ENCODE measurements at places on chromosomes 2 and 18.

DNA sequence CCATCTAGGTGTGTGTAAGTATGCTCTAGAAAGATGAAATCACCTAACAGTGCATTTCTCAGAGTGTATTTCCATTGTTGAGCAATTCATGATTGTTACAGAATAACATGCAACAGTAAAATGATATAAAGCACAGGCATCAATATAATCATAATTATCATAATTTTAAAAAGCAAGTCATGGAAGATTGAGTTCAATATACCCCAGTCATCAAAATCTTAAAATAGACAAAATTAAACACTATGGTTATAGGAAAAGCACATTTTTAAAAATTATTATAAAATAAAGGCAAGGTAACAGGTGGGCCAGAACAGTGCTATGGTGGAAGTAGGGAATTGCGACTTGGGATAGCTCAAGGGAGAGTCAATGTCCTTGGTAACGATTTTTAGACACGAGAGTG is 555.4 kb upstream of the VRK2 start:
- no peak for DNase-seq

- peak; percentile 79 for DNase-seq
Measured at GRCh38 chr2:215540658-215541057, 104.8 kb upstream of the FN1 start.

DNA sequence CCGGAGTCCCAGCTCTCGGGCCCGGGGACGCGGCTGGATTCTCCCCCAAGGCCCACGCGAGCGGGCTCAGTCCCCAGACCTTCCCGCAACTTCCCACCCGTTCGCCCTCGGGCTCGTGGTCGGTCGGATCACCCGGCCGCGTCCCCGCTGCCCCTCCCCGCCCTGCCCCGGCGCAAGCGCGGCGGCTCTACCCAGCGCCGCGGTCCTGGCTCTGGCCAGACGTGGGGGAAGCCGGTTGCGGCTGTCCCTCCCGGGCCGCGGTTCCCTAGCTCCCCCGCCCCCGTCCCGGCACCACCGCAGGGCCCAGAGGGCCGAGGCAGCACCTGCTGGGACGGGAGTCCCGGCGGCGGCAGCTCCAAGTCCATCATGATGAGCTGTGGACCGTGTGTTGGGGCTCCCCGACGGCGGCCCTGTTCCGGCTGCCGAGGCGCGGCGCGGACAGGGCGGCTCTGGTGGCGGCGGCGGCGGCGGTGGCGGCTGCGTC is 276 bp downstream of the NFE2L2 start:
- DNase-seq: peak; percentile 56

- no peak for DNase-seq
Measured at GRCh38 chr2:69531186-69531585, 94.0 kb upstream of the NFU1 start.

GRCh38 chr2:33265584-33266338 is 210.7 kb upstream of the RASGRP3 start:
- peak; percentile 33 for DNase-seq

DNA sequence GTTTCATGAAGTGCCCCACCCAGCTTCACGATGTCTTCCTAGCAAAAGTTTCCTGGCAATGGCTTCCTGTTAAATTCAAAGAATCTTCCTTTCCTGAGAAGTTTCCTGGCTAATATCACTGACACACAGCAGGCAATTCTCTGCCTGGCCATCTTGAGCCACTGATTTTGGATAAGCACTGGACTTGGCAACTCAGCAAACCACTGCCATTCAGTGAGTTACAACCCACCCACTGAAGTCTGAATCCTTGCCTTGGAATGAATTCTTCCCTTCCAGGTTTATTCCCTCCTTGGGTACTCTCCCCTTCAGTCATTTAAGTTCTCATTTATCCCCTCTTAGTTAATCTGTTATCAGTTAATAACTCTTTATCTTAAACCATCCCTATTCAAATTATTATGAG is 426.0 kb downstream of the MBD2 start:
- no peak for DNase-seq

GRCh38 chr2:54040685-54041084 is 69.9 kb upstream of the PSME4 start:
- DNase-seq: no peak

DNA sequence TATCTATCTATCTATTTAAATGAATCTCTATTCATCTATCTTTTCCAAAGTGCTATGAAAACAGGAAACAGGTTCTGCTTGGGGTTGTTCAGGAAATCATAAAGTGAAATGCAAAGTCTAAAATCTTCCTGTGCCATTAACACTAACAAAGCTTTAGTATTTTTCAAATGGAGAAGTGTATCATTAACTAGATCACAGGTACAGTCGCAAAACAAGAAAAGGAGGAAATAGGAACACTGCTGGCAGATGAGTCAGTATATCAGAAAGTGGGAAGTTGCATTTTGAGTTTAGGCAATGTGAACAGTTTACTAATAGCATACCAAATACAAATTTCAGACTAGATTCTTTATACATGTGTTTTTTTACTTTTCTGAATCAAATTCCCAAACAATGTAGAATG is 888.5 kb upstream of the FSHR start:
- no peak for DNase-seq

DNA sequence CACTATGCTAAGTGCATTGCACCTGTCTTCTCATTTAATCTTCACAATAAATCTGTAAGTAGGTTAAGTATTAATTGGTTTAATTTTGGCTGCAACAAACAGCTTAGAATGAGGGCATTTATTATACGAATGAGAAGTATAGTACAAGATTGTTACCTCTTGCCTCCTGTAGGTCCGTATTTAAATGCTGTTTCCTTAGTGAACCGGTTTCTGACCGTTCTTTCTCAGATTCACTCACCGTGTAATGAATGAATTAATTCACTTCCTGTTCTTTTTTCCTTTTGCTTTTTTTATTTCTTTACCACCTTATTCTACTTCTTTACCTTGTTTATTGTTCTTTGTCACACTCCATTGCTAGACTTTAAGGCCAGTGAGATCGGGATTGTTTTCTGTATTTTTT is 153.8 kb upstream of the RASGRP3 start:
- DNase-seq: no peak

All from ELR (cell line).